Left kidney (tissue), 8 donors: ENCODE measurements at places on chromosomes 1 and 21.

DNA sequence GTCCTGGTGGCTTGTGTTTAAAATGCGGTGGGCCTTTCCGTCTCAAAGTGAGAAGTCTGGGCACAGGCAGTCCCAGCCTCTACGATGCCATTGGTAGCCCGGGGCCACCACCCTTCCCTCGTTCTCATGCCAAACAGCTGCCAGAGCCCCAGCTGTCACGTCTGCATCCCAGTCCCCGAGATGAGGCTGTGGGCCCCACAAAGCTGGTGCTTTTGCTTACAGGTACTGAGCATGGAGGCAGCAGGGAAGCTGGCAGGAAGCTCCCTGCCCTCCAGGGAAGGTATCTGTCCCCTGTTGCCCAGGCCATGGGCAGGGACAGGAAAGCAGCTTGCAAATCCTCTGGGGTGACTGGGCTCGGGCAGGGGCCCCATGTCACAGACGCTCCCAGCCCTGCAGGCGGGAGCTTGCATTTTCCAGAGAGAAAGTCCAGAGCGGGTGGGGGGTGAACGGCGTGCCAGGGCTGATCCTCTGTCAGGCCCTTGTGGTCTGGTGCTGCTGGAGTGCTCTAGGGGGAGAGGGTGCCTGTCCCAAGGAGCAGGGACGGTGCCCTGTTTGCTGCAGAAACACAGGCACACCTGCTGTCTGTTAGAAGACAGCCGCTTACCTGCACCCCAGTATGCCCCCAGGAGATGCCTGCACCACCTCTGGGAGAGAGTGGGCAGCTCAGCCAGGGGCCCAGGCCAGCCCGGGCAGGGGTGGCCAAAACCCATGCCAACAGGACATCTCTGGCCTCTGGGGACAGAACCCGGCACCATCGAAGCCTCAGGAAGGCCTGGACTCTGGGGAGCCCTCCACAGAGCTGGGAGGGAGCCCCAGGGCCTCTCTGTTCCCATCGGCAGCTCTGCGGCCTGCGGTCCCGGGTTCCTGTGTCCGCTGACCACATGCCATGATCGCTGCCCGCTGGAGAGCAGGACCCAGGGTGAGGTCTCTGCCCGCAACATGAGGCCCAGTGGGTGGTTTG is 45.9 kb downstream of the SLX9 start:
- DNase-seq, result no peak

- DNase-seq, result no peak
Measured at GRCh38 chr1:224513383-224513782, 78.8 kb upstream of the WDR26 start.

- DNase-seq, result no peak
Measured at GRCh38 chr1:59917026-59917784, 9.4 kb downstream of the CYP2J2 start.

GRCh38 chr1:41151846-41152245 is 90.3 kb downstream of the SCMH1 start:
- no peak for DNase-seq

DNA sequence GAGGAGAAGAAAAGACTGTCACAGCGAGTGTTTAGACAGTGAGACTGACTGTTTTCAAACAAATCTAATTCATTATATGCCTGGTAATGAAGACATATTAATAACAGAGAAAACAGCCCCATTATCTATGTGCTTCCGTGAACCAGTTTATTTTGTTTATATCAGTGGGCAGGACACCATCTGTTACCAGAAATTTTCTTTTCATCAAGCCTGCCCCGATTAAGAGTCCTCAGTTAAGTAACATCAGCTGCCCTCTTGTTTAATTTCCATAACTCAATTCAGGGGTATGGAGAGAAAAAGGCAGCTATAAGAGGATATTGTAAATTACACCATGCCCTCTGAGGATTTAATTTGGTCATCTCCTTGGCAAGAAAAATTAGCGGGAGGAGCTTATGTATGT is 94.0 kb downstream of the TMEM200B start:
- DNase-seq, result no peak

DNA sequence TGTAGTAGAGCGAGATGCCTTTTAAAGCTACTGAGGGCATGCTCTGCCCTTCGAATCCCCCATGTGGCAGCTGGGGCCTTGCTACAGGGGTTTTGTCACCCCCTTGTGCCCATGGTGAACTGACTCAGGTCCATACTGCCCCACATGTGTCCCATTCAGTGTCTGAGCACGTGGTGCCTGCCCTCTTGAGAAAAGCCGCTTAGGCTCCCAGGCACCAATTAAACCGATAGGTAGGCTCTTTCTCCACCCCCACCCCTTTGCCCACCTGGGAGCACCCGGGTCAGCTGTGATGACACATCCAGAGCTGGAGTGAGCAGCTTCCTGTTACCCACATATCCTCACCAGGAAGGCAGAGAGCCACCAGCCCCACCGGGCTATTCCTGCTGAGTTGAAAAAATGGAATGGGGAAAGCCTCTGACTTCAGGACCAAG is 30.5 kb downstream of the TMCC2 start:
- DNase-seq, result no peak

GRCh38 chr21:14875704-14876523 is 188.9 kb downstream of the NRIP1 start:
- DNase-seq, result peak; percentile 38

GRCh38 chr1:169604781-169605560 is 18.7 kb upstream of the F5 start:
- DNase-seq, result no peak

GRCh38 chr1:206647224-206647623 is 11.9 kb downstream of the DYRK3 start:
- DNase-seq, result no peak

- DNase-seq, result peak; percentile 13
Measured at GRCh38 chr1:242477944-242478343, 46.6 kb downstream of the PLD5 start.

GRCh38 chr1:197912739-197913494 is 4.3 kb upstream of the LHX9 start:
- no peak for DNase-seq

GRCh38 chr1:82279241-82279640 is 478.5 kb downstream of the ADGRL2 start:
- DNase-seq, result no peak

DNA sequence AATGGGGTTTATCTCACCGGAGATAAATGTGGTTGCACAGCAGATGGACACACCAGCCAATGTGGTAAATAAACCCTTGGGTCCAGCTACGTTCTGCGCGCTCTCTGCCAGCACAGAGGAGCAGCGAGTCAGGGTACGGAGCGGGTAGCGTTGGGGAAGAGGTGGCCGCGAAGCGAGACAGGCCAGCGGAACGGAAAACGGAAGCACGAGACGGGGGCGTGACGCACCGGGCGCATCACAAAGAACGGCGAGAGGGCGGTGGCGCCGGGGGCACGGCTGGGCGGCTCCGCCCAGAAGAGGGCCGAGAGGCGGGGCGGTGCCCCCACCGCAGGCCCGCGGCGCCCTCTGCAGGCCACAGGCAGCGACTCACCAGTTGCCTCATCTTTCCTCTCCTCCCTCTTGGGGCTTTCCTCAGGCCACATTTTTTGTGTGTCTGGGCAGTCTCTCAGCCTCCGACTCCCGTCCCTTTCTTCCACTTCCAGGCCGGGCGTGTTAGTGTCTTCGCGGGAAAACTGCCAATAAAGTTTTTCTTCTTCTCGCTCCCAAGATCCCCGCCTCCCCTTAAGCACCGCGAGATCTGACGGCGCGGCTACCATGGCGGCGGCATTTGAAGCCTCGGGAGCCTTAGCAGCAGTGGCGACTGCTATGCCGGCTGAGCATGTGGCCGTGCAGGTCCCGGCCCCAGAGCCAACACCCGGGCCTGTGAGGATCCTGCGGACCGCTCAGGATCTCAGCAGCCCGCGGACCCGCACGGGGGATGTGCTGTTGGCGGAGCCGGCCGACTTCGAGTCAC is at the start of gene DDX20:
DDX20 (plus strand) TSS at position 571 of the 793 bp plus-strand sequence; CDS start at position 595, 24 bp downstream.
- peak; percentile 97 for DNase-seq

GRCh38 chr1:153735090-153735420 is 7.2 kb downstream of the INTS3 start:
- DNase-seq, result no peak

DNA sequence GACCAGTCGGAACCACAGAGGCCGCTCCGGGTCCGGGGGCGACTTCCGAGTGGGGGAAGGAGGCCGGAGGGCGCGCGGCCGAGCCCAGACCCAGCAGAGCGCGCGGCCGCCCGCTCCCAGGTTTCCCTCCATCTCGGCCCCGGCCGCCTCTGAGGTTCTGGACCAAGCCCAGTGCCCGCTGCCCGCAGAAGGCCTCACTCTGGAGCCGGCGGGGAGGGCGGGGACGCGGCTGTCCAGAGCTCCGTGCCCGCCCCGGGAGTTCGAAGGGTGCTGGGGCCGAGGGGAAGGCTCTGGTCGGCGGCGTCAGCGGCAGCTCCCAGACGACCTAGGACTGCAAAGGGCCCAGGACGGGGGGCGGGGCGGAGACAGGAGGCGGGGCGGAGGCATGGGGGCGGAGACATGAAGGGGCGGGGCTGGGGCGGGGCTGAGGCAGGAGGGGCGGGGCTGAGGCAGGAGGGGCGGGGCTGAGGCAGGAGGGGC is 48.0 kb upstream of the SLC19A1 start:
- DNase-seq, result no peak

DNA sequence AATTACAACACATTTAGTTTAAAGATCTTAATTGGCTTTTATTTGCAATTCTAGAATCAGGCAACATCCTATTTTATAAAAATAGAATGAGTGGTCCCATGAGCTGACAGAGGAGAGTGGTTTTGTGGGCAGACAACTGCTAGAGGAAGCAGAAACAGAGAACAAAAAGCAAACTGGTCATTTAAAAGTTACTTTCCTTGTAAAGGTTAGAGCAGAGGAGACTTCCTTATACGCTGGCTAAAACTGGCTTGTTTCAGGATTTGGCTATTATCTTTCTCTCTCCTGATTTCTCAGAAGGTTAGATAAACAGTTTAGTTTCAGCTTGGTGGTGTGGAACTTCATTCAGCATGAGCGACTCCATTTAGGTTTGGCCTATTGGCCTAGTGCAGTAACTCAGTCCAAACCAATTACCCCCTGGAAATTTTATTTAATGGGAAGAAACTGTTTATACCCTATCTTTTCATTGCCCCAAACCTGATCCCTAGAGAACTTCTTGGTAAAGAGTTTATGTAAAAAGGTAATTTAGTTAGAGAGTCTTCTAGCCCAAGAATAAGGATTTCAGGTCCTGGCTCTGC is 32.2 kb upstream of the IL20 start:
- DNase-seq, result peak; percentile 41

GRCh38 chr1:185775501-185775900 is 41.3 kb downstream of the HMCN1 start:
- DNase-seq, result peak; percentile 30

DNA sequence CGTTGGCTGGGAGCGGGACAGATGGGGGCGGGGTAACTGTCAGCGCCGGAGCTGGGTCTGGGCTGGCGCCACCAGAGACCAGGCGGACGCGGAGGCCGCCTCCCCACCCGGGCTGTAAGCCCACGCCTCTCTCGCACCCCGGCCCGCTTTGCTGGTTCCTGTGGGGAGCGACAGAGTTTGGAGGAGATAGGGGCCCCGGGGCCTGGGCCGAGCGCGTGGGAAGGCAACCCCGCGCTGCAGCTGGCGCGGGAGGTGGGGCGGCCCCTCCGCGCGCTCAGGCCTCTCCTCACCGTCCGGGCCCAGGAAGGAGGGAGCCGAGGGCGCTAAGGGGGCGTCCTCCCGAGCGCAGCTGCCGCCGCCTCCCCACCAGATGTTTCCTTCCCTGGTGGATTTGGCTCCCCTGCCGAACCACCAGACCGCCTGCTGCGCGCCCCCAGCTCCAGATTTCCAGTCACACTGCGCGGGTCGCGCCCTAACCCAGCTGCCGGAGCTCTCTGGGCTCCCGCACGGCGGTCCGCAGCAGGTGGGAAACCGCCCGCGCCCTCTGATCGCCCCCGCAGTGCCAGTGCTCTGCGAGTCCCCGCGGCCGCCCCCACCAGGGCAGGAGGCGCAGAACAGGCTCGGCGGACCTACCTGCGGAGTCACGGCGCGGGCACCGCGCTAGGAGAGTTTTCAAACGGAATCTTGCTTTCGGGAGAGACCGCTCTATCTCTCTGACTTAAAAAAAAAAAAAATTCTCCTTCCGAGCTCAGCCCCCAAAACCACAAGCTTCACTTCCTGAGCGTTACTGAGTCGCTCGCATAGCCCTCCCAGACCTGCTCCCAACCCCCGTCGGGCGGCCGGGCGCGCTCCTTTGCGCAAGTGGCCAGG is 1.1 kb downstream of the GFI1 start:
- peak; percentile 34 for DNase-seq

- DNase-seq, result no peak
Measured at GRCh38 chr21:45542242-45542666, at the start of gene SLC19A1. SLC19A1 (minus strand) TSS chr21:45542440; CDS start chr21:45537959, 4,481 bp downstream.

DNA sequence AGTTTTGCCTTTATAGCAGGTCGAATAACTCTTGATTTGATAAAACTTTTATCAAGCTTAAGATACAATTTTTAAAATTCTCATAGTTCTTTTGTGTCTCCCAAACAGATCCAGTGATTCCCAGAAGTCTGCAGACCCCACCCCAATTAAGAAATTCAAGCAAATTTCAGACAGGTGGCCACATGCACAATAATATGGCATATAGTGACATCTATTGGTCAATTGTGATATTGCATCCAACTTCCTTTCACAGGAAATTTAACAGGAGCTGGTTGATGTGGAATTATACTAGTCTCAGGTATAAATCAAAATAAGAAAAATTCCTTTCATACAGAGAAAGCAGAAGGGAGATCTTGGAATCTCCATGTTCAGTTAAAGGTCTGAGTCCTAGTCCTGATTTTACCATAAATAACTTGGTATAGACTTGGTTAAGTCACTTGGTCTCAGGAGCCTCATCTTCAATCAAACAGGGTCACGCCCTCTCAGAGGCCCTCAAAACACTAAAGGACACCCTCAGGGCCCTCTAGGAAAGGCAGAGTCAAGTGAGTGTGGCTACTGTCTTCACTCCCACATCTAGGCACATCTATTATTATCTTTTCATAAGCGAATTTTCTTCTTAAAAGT is 24.1 kb downstream of the PIGM start:
- peak; percentile 33 for DNase-seq

- DNase-seq, result no peak
Measured at GRCh38 chr1:116316373-116316772, 56.7 kb upstream of the ATP1A1 start.

- no peak for DNase-seq
Measured at GRCh38 chr1:164704954-164705353, 146.0 kb downstream of the PBX1 start.

- peak; percentile 50 for DNase-seq
Measured at GRCh38 chr1:219120624-219121544, 52.8 kb upstream of the LYPLAL1 start.

- no peak for DNase-seq
Measured at GRCh38 chr1:200646515-200646914, 23.2 kb downstream of the DDX59 start.

DNA sequence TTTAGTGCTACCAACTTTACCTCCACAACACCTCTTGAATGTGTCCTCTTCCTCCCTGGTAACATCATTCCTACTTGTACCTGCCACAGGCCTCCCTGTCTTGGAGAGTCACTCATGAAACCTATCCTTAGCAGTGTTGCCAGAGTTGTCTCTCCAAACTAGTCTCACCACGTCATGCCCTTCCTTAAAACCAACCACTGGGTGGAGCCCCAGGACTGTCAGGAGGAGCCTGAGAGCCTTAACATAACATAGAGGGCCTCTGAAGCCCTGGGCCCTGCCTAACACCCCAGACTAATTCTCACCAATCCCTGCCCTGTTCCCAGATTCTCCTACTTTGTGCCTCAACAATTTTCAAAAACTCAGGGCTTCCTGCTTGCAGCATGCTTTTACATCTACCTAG is 65.3 kb downstream of the ZNF697 start:
- peak; percentile 46 for DNase-seq

- no peak for DNase-seq
Measured at GRCh38 chr1:203207751-203208150, 21.2 kb upstream of the CHI3L1 start.

GRCh38 chr1:2414297-2414958 is 2.1 kb upstream of the PEX10 start:
- DNase-seq, result peak; percentile 54

GRCh38 chr1:21294266-21294989 is 4.2 kb upstream of the ECE1 start:
- DNase-seq, result no peak

- DNase-seq, result no peak
Measured at GRCh38 chr1:50605186-50605875, 182.1 kb upstream of the DMRTA2 start.
